ENCODE measurements at places on chromosomes 7 and 10.

DNA sequence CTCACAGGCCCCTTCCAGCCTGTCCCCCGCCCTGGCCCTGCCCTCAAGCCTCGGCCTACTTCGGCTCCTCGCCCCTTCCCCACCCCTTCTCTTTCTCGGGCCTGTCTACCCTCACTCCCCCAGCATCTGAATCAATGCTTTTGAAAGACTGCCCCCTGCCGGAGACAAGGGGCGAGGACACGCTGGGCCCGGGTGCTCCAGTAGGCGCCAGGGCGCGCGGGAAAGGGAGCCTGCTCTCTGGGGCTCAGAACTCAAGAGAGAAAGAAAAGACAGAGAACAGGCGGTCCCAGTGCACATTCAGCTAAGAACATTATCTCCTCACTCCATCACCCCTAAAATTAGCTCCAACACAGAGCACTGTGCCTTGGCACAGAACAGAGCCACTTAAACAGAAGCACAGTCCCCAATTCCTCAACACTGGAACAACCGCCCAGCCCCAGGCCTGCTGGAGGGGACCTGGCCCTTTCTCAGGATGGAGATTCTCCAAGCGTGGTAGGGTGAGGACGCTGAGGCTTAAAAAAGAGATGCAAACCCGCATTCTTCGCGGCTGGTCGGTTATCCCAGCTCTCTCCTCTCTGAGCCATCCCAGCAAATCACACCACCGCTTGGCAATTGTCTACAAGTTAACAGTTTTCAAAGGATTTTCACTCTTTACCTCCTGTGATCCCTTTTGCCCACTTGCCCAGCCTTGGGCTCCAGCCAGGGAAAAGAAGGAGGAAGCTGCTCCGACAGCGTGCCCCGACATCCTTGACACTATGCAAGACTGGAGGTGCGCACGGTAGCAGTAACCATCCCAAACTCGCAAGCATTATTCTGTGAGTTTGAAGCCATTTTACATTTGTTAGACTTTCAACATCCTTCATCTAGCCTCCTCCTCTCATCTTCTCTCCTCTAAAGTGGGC, 2.1 kb downstream of the GIGYF1 start:
- DNase-seq: peak; percentile 59

- DNase-seq: no peak
Observed at GRCh38 chr7:118057404-118057803, 126.6 kb upstream of the LSM8 start.

DNA sequence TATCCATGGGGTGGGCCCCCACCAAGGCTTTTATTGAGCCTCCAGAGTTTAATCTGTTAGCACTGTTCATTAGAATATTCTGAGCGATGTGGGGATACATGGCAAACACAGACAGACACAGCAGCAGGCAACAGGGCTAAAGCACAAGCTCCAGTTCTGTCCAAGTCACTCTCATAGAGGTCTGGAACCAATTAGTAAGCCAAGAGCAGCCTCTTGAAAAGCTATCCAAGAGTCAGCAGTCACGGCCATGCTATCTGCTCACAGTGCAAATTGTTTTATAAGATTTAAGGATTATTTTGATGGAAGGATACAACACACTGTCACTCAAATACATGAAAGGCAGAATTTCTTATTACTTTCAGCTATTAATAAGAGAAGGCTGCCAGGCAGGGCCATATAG, 86.4 kb upstream of the DGKB start:
- peak; percentile 76 for DNase-seq

DNA sequence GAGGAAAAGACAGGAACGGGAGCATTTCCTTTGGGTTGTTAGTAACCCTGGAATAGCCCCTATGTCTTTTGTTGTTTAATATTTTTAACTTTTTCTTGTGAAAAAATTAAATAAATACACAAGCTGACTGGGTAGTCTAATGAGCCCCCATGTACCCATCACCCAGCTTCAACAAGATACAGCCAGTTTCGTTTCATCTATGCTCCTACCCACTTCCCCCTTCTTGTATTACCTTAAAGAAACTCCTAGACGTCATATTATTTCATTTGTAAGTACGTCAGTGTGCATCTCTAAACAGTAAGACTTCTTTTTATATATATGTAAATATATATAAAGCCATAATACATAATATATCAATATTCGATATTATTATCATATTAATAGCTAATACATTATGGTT, 42.8 kb upstream of the NUB1 start:
- no peak for DNase-seq

DNA sequence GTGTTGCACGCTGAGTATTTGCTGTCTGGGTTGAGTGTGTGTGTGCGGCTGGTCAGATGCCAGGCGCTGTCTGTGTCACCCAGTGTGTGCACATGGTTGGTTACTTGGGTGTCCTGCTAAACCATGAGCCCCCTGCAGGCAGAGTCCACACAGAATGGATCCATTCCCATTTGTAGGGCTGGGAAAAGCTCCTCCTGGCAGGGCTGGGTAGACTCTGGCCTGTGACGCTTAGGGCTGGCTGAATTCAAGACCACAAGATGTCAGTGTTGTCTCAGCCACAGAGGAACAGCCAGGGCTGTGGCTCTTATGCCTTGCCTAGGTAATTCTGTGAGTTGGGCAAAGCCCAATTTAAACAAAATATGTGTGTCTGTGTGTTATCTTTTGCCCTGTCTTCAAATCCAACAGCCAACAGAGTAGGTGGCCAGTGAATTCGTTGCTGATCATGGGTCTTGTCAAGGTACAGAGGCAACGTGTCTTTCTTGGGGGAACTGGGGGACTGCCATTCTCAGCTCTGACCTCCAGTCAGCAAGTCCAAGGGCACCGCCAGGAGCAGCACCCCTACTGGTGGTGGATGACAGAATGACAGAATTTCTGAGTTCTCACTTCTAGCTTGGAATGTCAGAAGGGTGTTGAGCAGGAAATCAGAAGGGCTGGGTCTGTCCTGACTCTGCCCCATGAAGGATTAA, 285.1 kb downstream of the CCSER2 start:
- no peak for DNase-seq

DNA sequence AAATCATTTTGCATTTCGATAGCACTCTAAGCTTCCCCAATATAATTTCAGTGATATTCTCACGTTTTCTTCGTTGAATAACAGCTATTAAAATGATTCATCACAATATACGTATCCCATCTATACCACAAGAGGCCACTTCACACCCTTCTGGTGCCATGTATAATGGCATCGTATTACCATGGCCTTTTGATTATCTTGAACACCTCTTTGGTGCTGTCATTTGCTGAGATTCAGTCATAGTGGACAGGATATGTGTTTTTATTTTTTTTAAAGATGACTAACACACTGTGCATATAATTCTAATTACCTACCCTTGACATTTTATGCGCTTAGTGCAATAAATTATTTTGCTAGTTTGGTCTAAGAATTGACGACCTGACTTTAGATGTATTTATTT, 6.7 kb upstream of the INSYN2A start:
- DNase-seq: no peak

GRCh38 chr10:68284062-68285001, 47.5 kb upstream of the HNRNPH3 start:
- peak; percentile 11 for DNase-seq

GRCh38 chr10:843703-844102, 87.8 kb downstream of the LARP4B start:
- no peak for DNase-seq
